Erythroblast (primary cell): ENCODE measurements at places on chromosomes 3 and 15.
A peak's percentile ranks its signal among the peaks of the same experiment; 100 is the strongest.

GRCh38 chr3:43496740-43497375 is 125.0 kb downstream of the ANO10 start:
- no peak for DNase-seq

DNA sequence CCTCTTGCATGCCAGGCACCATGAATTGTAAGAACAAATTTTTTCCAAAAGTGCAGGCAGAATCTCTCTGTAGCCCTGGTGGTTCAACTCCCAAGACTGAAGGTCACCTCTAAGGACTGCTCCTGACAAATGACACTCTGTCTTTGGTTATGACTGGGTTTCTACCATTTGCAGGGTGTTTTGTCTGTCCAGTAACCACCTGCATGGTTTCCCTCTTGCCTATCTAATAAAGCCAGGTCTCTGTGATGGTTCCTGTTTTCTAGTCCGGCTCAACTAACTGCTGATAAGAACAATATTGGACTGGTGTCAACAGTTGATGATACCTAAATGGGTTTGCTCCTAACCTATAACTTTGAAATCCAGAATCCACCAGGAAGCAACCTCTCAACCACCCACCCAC is 43.7 kb downstream of the ATP8B4 start:
- DNase-seq: no peak

- peak; percentile 36 for DNase-seq
Measured at GRCh38 chr3:195154793-195155535, 116.0 kb downstream of the XXYLT1 start.

GRCh38 chr3:146468671-146469149 is 651 bp downstream of the PLSCR2 start:
- no peak for DNase-seq

DNA sequence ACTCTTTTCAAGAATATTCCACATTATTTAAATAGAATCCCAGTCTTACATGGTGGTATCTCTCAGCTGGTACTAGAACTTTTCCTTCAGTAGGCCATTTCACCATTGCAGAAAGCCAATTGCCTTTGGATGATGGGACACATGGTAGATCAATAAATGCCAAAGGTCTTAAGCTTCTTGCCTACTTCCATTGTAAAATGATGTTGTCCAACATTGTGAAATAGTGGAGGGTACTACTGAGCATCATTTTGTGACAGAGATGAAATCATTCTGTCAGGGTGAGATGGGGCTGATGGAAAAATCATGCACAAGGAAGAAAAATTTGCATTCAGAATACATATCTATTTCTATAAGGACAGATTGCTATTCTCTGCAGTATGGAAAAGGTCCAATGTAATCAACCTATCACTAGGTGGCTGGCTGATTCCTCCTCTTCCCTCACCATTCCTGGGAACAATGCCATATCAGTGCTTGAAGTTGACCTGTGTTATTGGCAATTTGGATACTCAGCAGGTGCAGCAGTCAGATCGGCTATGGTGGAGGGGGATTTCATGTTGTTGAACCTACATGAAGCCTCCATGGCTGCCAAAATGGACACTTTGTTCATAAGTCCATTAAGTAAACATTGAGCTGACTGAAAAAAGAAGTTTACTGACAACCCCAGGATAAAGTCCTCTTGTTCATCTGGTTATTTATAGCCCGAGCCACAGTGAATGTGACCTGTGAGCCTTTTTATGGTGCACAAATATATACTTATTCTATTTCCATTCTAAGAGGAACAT is 596.9 kb upstream of the ARPP21 start:
- no peak for DNase-seq

GRCh38 chr15:51229907-51230330 is 108.5 kb downstream of the CYP19A1 start:
- peak; percentile 33 for DNase-seq

- DNase-seq: no peak
Measured at GRCh38 chr3:116444819-116445310, 422 bp downstream of the LSAMP start.

DNA sequence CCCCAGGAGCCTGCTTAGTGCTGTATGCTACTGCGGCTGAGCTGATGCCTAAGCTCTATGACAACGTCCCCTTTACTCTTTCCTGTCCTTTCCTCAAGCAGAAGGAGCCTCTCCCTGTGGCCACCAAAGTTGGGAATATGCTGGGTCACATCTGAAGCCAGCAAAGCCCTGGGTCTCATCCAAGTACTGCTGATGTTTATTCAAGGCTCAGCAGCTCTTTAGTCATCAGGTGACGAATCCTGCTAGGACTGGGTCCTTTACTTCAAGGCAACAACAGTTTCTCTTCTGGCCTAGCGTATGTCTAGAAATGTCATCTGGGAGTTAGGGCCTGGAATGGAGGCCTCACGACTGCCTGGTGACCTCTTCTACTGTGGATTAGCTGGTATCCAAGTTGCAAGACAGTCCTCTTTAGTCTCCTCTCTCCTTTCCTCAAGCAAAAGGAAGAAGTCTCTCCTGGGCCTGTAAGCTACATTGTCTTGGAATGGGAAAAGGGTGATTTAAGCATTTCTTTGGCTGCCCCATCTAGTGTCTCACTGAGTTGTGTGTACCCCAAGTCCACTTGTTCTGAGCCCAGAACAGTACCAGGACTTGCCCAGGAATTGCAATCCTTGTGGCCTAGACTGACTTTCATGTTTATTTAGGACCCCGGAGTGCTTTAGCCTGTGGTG is 63.9 kb downstream of the TNFAIP8L3 start:
- no peak for DNase-seq

DNA sequence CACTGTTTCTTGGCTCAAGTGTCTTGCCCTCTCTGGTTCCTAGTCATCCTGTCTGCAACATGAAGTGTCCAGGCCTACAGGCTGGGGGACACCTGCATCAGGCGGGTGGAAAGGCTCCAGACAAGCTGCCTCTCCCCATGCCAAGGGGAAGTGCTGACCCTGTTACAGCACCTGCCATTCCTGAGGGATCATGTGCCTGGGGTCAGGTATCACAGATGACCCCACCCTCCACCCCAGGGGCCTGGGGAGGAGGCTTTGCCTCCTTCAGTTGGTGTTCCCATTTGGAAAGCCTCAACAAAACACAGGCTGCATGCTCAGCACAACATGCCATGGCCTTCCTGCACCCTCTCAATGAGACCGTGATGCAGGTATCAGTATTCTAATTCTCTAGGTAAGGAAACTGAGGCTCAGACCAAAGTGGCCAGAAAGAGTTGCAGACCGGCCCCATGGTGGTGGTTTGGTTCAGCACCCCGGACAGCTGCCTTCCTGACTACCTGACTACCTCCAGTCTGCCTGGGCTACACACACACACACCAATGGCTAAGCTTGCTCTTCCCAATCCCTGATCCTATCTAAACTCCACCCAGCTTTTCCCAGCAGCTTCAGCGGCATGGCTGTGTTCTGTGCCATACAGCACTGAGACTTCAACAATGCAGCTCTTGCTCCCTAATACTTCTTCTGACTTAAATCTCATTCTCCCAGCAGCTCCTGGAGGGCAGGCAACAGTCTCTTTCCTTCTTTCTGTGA is 69.7 kb upstream of the LINGO1 start:
- peak; percentile 11 for DNase-seq

- no peak for DNase-seq
Measured at GRCh38 chr3:179852142-179852905, 184.4 kb downstream of the PEX5L start.

DNA sequence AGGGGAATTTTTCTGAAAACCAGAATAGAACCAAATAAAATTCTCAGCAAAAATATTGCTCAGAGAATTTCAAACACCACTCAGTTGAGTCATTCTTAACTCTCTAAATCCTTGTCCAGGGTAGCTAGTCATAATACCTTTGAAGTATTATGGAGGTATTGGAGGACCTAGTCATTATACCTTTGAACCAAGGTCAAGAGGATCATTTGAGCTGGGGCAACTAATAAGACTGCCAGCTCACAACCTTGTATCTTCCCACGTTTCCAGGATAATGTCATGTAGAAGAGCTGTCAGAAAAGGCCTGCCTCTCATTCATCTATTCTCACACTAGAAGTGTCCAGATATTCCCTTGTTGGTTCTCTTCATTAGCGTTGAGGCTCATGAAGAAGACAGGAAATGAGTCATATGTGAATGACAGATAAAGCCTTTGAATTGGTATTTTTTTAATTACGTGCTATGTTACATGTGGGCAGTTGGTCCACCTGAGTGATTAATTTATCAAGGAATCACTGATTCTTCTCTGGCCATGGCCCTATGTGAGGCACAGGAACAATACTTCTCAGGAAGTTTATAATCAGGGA is 48.3 kb downstream of the TOPAZ1 start:
- no peak for DNase-seq

DNA sequence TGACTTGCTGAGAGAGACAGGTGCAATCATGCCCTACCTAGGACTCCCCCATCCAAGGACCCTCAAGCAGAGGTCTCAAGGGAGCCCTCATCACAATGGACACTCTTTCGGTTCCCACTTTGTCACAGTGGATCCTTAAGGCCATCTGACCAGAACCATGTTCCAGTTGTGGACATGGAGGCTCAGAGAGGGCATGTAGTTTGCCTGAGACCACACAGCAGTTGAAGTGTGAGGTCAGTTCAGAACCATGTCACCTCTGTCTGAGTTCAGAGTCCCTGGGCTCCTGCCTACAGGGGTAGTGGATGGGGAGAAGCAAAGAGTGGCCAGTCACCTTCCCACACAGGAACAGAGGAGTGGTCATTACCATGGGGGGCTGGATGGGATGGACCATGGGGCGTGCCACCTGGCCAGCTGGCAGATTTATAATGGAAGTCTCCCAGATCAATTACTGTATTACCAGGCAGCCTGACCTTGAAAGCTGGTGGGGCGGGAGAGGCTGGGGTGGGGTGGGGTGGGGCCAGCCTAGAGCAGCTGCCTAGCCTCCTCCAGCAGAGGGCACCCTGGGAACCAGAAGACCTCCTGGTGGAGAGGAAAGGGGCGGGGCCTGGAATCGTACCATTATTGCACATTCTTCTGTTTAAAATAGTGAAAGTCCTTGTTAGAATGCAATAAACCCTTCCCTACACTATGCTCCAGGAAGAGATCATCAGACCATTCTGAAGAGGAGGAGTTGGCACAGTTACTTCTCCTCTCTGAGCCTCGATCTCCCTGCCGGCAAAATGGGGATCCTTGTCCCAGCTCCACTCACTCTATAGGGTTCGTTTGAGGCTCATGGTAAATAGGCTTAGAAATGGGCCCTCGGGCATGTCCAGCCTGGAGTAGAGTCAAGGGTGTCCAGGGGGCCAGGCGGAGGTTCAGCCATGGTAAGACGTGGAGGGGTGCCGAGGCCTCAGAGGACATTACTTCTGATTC is 26.9 kb upstream of the LINGO1 start:
- peak; percentile 70 for DNase-seq

DNA sequence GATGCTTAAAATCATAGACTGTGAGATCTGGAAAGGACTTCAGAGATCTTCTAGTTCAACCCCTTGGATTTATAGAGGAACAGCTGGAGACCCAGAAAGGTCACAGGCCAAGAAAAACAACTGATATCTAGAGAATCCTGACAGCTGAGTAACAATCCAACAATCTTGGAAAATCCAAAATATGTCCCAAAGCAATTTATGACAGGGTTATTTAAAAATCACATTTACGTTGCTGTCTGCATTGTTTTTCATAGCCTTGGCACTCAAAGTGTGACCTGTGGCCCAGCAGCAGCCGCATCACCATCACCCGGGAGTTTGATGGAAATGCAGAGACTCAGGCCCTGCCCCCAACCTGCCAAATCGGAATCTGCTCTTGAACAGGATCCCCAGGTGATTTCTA is 78.8 kb downstream of the FBN1 start:
- DNase-seq: no peak

GRCh38 chr3:58190882-58191281 is 19.9 kb downstream of the DNASE1L3 start:
- DNase-seq: no peak

DNA sequence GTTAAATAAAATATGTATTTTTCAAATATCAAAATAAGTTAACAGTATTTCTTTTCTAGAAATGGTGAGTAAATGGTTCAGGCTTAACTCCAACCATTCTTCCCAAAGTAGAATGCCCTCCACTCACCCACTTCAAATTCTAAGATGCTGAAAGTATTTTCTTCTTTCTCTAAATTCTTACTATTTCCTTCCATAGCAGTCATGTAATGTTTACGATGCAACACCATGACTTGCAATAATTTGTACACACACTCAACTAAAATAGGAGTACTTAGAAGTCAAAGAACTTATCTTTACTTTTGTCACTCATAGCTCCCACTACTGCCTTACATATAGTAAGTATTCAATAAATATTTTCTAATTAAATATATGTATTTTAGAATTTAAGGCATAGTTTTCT is 65.0 kb downstream of the AQR start:
- peak; percentile 56 for DNase-seq

- peak; percentile 80 for DNase-seq
Measured at GRCh38 chr3:160393346-160394008, 5.5 kb downstream of the IFT80 start.

DNA sequence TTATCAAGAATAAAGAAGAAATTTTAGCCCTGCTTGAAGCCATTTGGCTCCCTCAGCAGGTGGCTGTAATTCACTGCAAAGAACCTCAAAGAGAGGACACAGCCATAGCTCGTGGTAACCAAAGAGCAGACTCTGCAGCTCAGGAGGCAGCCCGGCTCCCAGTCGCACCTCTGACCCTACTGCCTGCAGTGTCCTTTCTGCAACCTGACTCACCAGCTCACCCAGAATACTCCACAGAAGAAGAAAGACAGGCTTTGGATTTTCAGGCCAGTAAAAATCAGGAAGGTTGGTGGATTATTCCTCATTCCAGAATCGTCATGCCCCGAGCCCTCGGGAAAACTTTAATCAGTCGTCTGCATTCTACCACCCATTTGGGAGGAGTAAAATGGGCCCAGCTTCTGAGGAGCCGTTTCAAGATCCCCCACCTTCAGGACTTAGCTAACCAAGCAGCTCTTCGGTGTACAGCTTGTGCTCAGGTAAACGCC is 38.6 kb downstream of the ZBTB11 start:
- no peak for DNase-seq

DNA sequence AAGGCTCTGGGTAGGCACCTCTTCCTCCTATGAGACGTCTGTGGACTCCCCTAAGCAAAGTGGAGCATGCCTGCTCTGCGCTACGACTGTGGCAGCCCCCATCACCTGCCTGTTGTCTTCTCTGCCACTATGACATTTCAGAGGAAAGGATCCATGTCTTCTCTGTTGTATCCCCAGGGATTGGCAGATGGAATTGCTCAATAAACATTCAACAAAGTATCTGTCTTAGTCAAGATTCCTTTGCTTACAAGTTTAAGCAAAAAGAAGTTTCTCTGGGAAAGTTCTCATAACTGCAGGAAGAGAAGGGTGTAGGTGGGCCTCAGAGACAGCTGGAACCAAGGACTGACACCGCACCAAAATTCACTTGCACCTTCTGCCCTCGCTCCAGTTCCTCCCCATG is 34.3 kb downstream of the AMOTL2 start:
- DNase-seq: no peak

GRCh38 chr15:101510212-101511197 is 21.0 kb upstream of the PCSK6 start:
- no peak for DNase-seq

DNA sequence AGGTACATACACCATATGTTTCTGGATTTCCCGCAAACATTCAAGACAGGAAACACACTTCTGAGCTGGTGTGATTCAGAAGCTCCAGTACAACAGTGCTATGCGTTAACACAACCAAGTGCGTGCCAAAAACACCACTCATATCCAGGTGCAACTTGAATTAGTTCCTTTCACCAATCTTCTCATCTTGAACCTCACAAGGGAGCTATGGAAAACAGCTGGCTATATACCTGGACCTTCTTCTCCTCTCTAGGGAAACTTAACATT is 31.3 kb downstream of the SUSD5 start:
- no peak for DNase-seq
